NK-92 treated with Interleukin-12 subunit alpha and Interleukin-12 subunit beta, amount 100 ng/mL, for 24 hours (cell line): ENCODE measurements at places on chromosomes 6 and 20.

GRCh38 chr6:75943381-75943780 is 129.1 kb downstream of the IMPG1 start:
- DNase-seq: no peak

DNA sequence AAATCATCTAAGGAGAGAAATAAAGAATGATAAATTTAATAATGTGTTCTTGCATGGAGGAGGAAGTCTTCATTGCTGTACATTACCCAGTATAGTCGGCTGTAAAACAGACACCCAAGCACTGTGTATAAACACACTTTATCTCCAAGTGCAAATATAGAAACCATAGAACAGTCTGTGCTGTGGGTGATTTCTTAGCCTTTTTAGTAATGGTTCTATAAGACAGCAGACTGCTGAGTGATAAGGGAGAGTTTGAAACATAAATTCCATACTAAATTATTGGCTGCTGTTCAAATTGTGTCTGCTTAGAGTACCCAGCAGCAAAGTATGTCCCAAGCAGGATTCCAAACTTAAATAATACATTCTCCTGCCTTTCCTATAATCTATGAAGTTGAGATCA is 4.6 kb downstream of the FILIP1 start:
- no peak for DNase-seq

DNA sequence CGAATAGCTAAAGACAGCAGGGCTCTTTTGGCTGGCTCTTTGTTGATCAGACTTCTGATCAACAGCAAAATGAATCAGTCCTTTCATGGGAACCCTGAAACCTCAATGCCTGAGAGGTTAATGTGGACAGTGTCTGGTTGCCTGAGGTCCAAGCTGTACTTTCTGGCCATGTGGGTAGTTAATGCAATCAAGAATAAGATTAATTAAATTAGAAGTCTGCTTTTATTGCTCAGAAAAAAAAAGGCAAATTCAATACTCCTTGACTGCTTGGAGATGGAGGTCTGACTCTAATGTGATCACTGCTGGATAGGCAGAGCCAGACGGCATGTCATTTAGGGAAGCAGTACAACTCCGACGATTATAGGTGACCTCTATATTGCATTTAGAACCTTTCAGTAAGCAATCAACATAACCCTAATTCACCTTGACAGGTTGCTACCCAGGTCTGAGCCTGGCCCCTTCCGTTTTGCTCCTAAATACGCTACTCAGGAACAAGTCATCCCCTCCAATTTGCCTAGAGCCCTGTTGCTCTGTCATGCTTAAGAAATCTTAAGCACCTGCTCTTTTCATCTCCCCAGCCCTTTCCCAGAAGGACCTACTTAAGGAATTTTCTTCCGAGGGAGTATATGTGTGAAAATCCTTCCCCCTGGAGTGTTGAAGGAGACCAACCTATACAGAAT is 370.0 kb upstream of the SPTLC3 start:
- DNase-seq: no peak

DNA sequence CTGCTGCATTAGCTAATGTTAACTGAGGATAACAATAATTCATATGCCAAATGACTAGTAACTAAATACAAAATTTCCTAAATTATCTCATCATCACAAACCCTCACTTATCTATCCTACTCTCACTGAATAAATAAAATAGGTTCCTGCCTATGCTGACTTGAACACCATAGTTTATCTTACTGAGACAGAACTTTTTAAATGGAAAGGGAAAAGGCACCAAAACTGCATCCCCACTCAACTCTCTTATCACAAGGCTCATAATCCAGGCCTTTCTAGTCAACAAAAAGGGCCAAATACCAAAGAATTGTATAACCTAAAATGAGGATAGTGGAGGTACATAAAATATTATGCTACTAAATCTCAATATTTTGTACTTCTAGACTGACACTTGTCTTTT is 23.1 kb downstream of the OSTM1 start:
- DNase-seq: no peak

GRCh38 chr6:111973927-111974639 is 79.8 kb upstream of the CCN6 start:
- no peak for DNase-seq

- DNase-seq: no peak
Measured at GRCh38 chr6:122005661-122006060, 393.8 kb upstream of the HSF2 start.

GRCh38 chr6:28695715-28696114 is 170.0 kb downstream of the GPX5 start:
- DNase-seq: no peak

- no peak for DNase-seq
Measured at GRCh38 chr6:127162836-127163235, 44.4 kb downstream of the RSPO3 start.

GRCh38 chr6:38554700-38555413 is 84.9 kb downstream of the BTBD9 start:
- DNase-seq: no peak

GRCh38 chr6:6497541-6497940 is 91.0 kb upstream of the LY86 start:
- no peak for DNase-seq

DNA sequence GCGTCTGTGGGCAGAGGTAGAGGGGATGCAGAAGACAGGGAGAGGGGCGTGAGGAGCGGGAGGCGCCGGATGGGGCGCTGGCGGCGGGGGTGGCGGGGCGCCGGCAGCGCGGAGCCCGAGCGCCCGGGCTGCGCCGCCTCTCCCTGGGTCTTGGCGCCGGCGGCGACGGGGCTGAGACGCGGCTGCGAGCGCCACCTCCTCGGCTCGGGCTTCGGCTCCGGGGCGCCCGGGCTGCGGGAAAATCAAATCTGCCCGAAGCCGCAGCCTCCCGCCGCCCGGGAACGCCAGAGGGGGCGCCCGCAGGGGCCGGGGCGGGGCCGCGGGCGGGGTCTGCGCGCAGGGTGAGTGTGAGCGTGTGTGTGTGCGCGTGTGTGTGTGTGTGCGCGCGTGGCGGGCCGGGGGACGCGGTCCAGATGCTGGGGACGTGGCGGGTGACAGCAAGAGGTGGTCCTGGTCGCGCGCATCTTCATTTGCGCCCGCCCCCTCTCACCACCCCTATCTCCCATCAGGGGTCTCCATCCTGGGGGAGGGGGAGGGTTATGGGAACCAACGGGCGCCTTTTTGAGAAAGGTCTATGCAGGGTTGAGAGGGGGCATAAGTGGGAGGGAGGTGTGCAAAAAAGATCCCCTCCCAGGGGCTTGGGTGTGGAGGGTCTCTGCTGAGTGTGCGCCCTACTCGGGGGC is 646 bp upstream of the CPNE5 start:
- DNase-seq: no peak

GRCh38 chr6:73519926-73520687 is 725 bp downstream of the EEF1A1 start:
- DNase-seq: peak; percentile 65

DNA sequence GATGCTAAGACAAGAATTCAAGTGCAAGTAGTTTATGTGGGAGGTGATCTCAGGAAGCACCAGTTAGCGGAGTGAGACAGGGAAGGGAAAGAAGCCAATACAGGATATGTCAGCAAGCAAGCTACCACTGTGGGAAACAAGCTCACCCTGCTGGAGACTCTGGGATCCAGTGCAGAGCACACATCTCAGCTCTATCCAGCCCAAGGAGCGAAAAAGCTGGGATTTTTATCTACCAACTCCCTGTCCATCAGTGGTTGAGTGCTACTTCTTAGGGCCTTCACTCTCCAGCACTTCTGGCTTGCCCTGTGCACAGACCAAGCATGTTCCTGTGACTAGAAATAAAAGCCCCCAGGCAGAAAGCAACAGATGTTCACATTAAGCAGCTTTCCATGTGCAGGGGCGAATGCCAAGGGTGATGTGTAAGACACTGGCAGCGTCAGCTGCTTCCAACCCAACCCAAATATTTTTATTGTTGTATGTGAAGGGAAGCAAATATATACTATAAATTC is 10.8 kb upstream of the RNF24 start:
- no peak for DNase-seq

DNA sequence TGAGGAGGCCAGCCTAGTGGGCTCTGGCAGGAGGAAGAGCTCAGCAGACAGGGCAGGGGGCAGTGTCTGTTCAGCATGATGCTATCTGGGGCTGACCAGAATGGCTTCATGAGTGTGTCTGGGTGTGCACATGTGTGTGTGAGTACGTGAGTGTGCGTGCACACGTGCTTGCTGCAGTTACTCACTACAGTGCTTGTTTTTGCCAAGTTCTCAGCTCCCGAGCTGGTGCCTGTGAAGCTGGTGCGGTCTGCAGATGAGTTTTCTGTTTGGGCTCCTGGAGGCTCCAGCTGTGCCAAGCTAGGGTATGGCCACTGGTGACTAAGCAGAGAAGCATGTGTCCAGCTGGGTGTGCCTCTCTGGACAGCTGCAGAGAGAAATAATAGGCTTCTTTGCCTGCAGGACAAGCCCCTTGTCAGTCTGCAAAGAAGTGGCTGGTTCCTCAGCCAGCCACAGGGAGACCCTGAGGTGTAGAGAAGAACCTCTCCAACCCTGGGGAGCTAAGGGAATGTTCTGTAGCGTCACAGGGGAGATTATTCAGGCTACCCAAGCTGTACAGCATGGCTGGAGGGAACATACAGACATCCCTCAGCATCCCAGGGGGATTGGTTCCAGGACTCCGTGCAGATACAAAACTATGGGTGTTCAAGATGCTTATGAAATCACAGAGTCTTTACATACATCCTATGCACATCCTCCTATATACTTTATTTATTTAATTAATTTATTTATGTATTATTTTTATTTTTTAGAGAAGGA is 40.2 kb upstream of the FAM50B start:
- no peak for DNase-seq

DNA sequence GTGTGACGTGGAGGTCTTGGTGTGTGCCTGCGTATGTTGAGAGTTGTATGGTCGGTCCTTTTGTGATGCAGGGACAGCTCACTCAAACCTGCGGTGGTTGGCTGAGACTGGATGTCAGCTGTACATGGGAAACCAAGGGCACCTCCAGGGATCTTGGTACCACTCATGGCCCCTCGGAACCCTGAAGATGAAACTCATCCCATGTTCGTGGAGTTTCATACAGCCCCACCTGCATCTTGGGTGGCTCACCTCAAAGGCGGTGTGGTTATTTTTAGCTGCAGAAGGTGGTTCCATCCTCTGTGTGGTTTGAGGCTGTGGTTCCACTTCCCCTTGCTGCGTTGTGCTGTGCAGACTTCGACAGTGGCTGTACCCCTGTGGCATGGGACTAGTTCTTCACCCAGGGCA is 52.6 kb upstream of the SLC22A1 start:
- peak; percentile 7 for DNase-seq

DNA sequence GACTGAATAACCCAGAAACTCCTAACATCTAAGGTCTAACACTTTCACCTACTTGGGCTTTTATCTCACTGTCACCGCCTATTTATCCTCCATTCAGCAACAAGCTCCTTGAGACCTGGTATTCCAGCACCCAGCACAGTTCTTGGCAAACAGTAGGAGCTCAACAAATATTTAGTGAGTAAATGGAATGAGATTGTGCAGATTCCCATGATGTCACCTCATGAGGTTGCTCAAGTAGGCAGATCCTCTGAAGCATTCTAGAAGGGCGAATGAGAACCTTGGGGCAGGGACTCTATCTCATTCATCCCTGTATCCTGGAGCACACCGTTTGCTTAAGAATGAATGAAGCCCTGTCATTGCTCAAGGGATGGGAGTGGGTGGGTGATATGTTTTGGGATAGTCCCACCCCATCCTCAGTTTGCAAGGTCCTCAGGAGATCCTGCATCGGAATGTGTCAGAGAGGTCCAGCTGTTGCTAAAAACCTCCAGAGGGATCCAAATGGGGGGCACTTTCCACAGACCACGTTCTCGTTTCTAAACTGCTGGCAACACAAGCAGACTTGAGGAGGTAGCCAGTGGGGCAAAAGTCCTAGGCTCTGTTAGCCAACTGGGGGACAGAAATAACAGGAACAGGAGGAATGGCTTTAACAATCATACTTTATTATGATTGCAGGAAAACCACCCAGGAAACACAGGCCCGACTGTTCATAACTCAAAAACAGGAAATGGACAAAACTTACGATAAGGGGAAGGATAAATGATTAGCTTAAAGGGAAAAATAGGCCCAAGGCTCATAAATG is 42.0 kb downstream of the EDN1 start:
- no peak for DNase-seq

- no peak for DNase-seq
Measured at GRCh38 chr6:28343898-28344677, 5.7 kb upstream of the ZKSCAN3 start.

- no peak for DNase-seq
Measured at GRCh38 chr6:42989923-42990322, 5.6 kb downstream of the PPP2R5D start.

DNA sequence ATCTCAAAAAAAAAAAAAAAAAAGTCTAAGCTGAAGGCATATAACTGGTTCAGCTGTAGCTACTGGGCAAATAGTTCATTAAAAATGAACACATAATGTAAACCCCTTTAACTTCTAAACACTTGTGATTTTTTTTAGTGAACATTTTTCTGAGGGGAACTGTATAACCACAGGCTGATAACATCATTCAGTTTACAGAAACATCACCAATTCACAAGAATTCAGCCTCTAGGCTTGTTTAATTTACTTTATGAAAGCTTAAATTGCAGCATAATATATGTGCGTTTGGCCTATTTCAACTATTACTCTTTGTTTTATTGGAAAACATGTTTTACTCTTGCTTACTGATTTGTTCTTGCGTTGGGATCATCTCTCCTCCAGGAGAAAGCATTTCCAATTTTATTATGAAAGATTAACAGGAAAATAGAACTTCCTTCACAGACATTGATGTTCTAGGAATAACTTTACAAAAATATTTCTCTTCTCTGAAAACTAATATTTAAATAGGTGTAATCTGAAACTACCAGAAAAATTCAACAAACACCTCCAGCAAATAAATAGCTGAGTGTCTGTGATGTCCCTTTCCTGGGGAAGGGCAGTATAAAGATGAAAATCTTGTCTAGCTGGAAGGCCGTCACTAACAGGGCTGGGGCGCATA is 284.5 kb downstream of the UST start:
- no peak for DNase-seq

DNA sequence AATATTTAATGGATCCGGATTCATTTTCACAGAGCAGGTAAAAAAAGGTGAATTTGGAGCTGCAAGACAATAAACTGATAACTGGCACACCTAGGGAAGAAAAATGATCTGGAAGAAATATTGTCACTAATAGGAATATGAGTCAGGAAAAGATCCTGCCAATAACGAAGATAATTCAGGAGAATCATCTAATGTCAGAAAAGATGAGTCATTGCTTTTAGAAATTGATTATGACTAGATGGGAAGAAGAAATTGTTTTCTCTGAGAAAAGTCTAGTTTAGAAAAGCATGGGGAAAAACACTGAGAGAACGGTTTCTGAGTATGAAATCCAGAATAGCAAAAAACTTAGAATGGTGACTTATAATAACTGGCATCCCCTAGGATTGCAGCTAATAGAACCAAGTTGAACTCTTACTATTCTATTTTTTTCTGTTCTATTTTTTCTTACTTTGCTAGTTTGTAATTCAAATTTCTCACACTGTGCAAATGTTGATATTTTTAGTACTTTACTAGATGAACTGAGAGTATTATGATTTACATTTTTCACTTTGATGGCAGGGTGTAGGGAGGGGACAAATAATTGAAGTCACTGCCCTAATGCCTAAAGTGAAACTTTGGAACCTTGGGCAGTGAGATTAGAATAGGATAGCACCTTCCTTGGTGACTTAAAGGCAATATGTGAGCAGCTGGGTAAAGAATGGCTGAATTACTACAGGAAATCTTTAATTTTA is 38.2 kb upstream of the SUPT3H start:
- DNase-seq: no peak

- no peak for DNase-seq
Measured at GRCh38 chr6:101458826-101459225, 65.3 kb downstream of the GRIK2 start.
